B cell (primary cell): ENCODE measurements at places on chromosomes 4 and X.
A peak's percentile ranks its signal among the peaks of the same experiment; 100 is the strongest.

GRCh38 chr4:157121401-157121800 is 45.5 kb downstream of the GLRB start:
- DNase-seq = no peak

- no peak for DNase-seq
Observed at GRCh38 chr4:138910914-138911336, 104.7 kb upstream of the NOCT start.

DNA sequence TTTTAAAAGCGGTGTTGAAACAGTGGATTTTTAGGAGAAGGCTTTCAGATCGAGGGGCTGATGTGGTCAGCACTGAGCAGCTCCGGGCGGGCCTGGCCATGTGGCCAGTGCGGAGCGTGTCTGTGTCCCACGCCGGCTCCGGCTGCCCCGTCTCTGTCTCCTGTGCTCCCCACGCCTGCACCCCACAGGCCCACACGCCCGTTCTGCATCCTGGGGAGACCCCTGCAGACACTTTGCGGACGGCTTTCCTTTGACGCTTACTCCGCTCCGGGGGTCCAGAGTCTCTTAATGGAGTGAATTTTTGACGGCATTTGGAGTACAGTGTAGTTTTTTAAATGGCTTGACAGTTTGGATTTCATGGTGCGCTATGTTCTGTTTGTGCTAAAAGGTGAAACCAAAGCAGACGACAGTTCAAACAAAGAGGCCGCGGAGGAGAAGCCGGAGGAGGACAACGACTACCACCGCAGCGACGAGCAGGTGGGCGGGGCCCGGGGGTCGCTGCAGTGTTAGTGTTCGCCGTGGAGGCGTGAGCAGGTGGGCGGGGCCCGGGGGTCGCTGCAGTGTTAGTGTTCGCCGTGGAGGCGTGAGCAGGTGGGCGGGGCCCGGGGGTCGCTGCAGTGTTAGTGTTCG is 38.7 kb downstream of the PCGF3 start:
- no peak for DNase-seq

DNA sequence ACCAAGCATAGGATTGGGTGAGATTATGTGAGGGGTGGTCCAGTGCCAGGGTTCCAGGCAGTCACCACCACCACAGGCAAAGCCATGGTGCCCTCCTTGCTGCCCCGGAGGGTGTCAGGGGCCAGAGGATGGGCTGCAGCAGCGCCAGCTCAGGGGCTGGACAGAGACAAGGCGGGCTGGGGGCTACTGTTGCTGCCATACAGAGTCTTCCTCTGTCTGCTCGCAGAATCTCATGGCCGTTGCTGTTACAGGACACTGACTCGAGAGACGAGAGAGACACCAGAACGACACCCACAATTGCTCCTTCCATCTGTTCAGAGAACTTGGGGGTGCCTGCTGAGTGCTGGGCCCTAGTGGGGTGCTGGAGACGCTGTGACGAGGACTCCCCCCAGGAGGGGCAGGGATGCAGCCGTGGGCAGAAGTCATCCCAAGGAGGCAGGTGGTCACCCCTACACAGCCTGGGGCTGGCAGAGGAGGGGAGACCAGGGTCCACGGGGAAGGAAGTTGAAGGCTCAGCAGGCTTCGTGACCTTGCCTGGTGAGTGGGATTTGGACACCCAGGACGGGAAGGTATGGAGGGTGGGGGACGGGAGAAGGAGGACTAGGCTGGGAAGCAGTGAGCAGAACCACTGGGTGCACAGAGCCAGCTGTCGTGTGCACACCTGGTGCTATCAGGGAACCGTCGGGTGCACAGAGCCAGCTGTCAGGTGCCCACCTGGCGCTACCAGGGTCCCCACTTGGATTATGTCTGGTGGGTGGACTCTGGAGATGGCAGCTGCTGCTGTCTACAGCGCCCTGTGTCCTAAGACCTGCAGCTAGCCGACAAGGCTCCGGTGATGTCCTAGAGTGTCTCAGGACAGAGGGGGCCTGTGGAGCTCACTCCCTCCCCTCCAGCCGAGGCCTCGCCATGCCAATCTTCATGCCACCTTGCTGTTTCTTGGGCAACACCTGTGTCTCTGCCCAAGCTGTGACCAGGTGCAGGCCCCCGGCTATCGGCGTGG is 43.9 kb upstream of the HMX1 start:
- no peak for DNase-seq

GRCh38 chr4:29033703-29034102 is 1686.5 kb upstream of the PCDH7 start:
- no peak for DNase-seq

DNA sequence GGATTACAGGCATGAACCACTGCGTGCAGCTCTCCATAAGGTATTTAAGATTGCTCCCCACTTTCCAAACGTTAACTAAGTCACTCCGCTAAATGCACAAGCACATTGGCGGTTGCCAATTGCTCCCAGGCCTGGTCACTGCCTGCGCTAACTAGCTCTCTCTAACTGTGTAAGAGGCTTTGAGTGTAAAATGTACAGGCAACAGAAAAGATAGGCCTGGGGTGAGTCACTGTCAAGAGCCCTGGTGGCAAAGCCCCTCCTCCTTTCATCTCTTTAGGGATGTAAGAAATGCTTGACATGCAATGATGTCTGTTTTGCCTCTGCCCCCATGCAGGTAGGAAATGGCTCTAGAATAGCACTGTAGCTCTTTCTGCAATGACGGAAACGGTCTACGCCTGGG is 329.7 kb upstream of the GATB start:
- DNase-seq = no peak

GRCh38 chr4:169241464-169241863 is 29.3 kb downstream of the SH3RF1 start:
- no peak for DNase-seq

DNA sequence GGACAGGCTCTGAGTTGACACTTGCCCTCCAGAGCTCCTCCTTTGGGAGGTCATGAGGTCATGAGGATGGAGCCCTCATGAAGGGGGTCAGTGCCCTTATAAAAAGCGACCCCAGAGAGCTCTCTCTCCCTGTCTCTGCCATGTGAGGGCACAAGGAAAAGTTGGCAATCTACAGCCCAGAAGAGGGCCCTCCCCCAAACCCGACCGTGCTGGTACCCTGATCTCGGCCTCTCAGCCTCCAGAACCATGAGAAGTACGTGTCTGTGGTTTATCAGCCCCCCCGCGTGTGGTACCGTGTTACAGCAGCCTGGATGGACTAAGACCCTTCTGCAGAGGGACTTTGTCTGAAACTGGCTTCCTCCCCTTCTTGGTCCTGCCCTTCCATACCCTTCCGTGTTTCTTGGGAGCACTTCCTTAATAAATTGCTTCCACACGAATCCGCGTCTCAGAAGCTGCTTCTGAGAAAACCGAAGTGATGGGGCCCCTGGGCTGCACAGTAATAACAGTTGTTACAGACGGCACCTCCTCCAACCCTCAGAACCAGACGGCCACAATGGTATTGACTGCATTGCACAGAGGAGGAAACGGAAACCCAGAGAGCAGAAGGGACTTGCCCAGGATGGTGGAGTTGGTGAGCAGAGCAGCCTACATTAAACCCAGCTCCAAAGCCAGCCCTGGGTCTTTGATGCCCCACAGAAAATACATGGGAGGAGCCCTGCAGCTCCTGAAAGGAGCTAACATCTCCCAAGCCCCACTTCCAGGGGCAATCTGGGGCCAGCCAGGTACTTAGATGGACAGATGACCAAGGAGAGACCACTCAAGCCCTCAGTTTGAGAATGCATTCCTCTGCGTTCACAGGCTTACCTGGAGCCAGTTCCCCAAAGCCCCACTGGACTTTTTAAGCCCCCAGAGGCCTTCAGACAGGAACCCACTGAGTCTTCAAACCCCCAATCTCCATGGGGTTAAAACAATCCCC is 242.7 kb downstream of the BCOR start:
- peak; percentile 78 for DNase-seq

GRCh38 chrX:129791961-129792570 is 12.3 kb downstream of the SASH3 start:
- no peak for DNase-seq

- DNase-seq = no peak
Observed at GRCh38 chr4:32140636-32141035, 1420.5 kb downstream of the PCDH7 start.

DNA sequence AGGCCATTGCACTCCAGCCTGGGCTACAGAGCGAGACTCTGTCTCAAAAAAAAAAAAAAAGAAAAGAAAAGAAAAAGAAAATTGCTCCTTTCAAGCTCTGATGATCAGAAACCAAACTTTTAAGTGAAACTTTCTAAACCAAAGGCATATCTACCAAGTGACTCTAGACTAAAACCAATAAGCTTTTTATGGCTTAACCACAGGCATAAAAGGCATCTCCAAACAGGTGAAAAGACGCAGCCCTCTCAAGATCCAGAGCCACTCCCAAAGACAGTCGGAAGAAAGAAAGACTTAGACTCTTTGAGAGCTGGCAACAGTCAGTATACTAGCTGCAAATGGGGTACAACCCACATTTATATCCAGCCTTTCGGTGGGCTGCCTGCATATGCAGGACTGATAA is 117.1 kb upstream of the AP1S2 start:
- DNase-seq = no peak

DNA sequence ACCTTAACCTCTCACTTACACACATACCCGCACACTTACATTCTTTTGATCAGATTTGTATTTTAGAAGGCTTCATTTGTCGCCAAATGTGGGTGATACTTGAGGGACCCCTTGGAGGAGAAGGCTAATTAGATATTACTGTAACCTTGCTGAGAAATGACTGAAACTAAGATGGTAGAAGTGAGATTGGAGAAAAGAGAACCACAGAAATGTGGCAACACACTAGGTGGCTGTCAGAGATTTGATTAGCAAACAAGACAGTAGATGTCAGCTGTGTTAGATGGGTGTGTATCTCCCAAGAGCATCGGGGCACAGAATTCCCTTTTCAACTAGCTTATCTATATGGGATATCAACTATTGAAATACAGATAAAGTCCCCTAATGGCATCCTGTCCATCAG is 149.3 kb upstream of the FABP2 start:
- DNase-seq = no peak

DNA sequence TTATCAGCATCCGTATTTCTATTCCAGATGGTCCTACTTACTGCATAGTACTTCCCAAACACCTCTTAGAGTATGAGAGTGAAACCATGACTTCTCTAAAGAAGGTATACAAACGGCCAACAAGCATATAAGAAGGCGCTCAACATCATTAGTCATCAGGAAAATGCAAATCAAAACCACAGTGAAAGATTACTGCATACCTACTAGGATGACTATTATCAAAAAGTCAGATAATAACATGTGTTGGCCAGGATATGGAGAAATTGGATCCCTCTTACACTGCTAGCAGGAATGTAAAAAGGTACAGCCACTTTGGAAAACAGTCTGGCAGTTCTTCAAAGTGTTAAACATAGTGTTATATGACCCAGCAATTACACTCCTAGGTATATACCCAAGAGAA is 215.3 kb upstream of the CXorf66 start:
- no peak for DNase-seq

GRCh38 chr4:8267077-8267476 is 2.5 kb upstream of the HTRA3 start:
- no peak for DNase-seq

- DNase-seq = no peak
Observed at GRCh38 chr4:128570387-128570975, 239.0 kb upstream of the JADE1 start.

- peak; percentile 81 for DNase-seq
Observed at GRCh38 chr4:36325499-36325898, 44.1 kb downstream of the DTHD1 start.

DNA sequence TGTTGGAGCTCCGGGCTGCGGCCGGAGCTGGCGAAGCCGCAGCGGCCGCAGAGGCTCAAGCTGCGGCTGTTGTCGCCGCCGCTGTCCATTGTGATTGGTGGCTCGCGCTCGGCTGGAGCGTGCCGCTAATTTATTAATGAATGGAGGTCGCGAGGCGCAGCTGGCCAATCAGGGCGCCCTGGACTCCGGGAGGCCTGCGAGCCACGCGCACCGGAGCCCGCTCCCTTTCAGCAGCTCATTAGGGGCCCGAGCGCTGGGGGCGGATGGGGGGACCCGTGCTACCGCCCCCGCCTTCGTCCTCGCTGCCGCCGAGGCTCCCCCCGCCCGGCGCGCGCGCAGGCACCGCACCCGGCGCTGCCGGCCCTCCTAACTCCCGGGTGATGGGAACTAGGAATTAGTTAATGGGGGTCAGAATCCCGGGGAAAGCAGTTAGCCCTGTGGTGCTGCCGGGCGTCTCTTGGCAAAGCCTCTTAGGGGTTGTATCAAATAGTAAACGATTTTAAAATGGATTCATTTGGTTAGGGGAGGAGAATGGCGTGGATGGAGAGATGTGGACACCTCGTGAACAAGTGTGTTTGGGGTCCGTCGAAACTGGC is 589 bp upstream of the NEUROG2 start:
- DNase-seq = peak; percentile 53
